ENCODE measurements at places on chromosomes 1 and 21.

DNA sequence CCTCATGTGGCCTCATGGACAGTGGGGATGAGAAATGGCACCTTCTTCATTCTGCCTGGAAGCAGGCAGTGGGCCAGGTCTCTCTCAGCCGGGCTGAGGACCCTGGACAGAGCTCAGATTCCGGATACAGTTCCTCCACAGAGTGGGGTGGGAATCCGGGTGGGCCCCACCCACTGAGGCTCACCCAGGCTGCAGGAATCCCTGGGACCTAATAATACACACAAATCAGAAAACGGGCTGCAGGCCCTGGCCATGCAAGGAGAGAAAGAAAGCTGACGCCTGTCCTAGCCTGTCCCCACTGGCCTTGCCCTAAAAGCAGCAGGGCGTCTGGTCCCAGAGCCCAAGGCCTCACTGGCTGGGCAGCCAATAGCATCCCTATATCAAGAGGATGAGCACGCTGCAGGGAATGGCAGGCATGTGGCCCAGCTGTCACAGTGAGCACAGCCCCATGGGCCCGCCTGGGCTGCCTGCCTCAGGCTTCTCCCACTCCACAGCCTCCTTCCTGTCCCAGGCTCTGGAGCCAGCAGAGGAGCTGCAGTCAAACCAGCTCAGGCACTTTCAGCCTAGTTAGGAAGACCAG lies 25.3 kb downstream of the ACTA1 start:
- DNase-seq = no peak

DNA sequence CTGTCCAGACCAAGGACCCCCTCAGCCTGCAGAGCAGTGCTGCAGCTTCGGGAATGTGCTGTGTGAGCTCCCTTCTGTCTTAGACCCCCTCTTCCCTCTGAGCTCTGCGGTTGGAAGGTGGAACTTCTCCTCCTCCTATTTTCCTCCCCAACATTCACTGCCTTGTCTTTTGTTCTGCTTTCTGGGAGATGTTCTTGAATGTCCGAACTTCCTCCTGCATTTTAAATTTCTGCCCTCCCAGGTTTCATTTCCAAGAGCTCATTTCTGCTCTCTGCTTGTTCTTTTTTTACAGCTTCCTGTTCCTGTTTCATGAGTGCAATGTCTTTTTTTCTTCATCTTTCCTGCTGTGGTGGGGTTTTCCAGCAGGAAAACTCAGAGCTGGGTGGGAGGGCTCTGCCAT lies 29.3 kb downstream of the RRP1 start:
- no peak for DNase-seq

GRCh38 chr1:191530928-191531327 lies 627.3 kb upstream of the RGS18 start:
- no peak for DNase-seq

DNA sequence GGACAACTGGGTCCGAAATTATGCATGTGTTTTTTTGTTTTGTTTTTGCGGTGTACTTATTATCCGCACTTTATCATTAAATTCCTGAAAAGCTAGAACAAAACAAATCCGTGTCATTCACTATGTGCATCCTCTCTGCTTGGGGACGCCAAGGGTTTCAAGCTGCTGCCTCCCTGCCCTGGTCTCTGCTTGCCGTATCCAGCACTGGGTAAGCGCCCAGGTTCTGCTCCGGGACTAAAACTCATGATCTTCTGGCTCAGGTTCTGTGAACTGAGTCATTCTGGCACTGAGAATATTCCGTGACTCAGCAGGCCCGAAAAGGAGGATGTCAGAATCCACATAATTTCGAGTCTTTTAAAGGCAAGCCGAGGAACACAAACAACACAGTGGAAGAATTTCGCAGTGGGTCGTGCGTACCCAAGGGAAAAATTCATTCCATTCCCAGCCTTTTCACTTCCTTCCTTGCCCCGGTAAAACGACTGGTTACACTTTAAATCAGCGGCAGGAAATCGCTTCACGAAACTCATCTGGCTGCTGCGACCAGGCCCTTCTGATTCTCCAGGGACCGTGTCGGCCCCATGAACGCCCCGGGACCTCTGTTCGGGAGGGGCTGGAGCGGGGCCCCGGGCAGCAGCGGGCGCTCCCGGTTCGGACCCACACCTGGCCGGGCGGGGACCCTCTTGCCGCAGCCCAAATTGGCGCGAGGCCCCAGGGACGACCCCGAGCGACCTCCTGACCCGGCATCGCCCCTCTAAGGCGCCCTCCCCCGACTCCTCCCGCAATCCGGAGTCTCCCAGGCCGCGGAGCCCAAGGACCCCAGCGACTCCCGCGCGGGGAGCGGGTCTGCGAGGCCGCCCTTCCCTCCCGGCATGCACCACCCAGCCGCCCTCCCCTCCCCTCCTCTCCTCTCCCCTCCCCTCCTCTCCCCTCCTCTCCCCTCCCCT lies 746 bp upstream of the LAMC1 start:
- peak; percentile 71 for DNase-seq

- DNase-seq = no peak
Measured at GRCh38 chr1:11238311-11238710, 24.0 kb downstream of the MTOR start.

- no peak for DNase-seq
Measured at GRCh38 chr1:4416189-4416588, 238.2 kb upstream of the AJAP1 start.

DNA sequence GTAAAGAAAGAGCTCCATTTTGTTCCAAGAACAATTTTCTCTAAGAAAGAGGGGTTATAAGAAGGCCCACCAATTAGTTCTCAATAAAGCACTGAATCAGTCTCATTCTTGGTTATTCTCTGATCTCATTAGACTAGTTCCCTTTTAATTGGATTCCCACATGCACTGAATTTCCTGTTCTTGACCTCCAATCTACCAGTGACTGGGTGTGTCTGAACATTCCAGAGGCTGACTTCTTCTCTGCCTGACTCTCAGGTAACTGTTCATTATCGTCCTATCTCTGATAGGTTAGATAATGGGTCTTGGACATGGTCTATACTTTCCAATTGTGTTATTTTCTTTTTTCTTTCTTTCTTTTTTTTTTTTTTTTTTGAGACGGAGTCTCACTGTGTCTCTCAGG lies 22.7 kb downstream of the PTGS2 start:
- no peak for DNase-seq

GRCh38 chr1:243672539-243673074 lies 177.4 kb downstream of the AKT3 start:
- DNase-seq = no peak

- DNase-seq = no peak
Measured at GRCh38 chr1:14332158-14332557, 266.3 kb upstream of the KAZN start.

GRCh38 chr21:45724345-45724961 lies 80.9 kb downstream of the PCBP3 start:
- no peak for DNase-seq

GRCh38 chr21:22223385-22223784 lies 1225.2 kb downstream of the NCAM2 start:
- no peak for DNase-seq

DNA sequence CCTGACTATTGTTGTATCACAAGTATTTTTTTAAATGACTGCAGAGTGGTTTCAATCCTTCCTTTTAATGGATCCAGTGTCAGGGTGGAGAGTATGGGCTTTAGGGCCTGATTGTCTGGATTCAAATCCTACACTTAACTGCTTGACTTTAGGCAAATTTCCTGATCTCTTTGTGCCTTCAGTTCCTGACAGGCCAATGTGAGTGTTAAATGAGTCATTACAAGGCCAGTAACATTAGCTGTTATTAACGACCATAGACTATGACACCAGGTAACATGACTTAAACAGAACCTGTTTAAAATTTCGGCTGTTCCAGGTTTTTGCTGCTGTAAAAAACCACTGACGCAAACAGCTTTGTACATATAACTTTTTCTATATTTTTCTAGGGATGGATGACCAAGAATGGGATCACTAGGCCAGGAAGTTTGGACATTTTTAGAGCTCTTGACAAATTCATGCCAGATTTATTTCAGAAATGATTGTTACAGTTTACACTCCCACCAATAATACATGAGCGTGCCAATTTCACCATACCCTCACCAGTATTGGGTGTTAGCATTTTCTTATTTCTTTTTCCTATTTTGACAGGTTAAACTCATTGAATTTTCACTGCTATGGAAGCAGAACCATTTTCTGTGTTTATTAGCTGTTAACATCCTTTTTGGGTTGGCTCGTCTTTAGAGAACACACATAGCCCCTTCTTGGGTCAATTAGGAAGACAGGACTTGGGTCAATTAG lies 11.3 kb downstream of the ZNF362 start:
- no peak for DNase-seq

- DNase-seq = no peak
Measured at GRCh38 chr1:78606274-78606673, 14.0 kb upstream of the IFI44L start.

DNA sequence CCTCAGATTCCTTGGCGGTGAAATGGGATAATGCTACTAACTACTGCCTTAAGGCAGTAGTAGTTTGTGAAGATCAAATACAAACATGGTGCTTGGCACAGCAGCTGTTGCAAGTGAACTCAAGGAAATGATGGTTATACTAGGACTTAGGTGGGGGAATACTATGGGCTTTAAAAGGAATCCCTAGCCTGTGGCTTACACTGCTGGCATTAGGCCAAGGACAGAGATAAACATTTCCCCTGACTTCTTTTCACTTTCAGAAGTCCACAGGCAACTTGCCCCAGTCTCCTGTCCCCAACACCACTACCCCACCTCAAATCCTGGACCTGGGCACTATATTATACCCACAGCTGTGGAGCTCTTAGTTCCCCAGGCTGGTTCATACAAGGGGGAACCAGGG lies 13.1 kb upstream of the VAMP4 start:
- DNase-seq = no peak

GRCh38 chr1:58307431-58307830 lies 239.1 kb downstream of the OMA1 start:
- no peak for DNase-seq

GRCh38 chr1:94068096-94068998 lies 52.6 kb downstream of the ABCA4 start:
- DNase-seq = no peak

GRCh38 chr1:184152974-184153373 lies 101.4 kb downstream of the TSEN15 start:
- DNase-seq = no peak

DNA sequence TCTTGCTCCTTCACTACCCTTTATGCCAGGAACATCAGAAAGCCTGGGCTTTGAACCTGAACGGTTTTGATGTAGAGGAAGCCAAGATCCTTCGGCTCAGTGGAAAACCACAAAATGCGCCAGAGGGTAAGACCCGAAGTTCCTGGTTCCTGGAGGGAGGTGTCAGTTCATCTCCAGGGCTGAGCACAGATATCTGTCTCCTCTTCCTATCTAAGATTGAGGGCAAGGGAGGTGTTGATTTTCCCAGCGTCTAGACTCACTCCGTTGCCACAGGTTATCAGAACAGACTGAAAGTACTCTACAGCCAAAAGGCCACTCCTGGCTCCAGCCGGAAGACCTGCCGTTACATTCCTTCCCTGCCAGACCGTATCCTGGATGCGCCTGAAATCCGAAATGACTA lies 915 bp downstream of the CDC20 start:
- DNase-seq = no peak

GRCh38 chr1:147334292-147334691 lies 91.8 kb downstream of the CHD1L start:
- peak; percentile 26 for DNase-seq

DNA sequence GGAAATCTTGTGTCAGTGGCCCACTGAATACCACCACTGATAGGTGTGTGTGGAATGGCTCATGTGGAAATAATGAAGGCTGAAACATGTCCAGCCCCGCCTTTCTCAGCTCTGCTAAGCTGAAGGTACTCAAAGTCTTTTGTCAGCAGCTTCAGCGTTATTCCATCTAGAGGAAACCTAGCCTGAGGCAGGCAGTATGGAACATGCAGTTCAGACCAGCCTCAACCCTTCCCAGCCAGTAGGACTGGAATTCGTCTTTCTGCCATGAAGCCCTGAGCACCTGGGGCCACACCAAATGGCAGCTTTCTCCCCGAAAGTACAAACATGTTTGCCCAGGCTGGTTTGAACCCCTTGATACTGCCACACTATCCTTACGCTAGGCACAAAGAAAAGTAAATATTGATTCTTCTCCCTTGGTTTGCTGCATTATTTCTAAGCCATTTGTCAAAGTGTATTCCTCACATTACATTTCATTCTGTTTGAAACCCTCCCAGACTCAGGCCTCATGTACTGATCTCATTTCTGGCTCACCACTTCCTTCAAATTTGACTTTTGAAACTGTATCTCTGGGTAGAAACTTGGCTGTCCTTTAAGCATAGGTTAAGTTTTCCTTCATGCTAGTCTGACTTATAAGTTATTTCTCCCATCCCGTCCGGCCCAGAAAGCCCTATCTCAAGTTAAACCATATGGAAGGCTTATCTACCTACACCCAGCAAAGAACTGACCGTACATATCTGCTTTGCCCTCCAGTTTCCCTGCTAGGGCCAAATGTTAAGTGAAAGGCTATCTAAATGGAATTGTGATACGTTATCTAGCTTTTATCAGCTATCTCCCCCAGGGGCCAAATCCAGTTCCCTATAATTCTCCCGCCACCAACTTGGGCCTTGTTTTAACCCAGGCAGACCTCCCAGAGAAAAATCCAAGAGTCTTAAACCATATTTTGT lies 45.7 kb upstream of the HOOK1 start:
- no peak for DNase-seq

- DNase-seq = no peak
Measured at GRCh38 chr1:110612060-110612745, 6.0 kb upstream of the KCNA2 start.

- DNase-seq = no peak
Measured at GRCh38 chr1:9705337-9706093, 54.0 kb downstream of the PIK3CD start.

DNA sequence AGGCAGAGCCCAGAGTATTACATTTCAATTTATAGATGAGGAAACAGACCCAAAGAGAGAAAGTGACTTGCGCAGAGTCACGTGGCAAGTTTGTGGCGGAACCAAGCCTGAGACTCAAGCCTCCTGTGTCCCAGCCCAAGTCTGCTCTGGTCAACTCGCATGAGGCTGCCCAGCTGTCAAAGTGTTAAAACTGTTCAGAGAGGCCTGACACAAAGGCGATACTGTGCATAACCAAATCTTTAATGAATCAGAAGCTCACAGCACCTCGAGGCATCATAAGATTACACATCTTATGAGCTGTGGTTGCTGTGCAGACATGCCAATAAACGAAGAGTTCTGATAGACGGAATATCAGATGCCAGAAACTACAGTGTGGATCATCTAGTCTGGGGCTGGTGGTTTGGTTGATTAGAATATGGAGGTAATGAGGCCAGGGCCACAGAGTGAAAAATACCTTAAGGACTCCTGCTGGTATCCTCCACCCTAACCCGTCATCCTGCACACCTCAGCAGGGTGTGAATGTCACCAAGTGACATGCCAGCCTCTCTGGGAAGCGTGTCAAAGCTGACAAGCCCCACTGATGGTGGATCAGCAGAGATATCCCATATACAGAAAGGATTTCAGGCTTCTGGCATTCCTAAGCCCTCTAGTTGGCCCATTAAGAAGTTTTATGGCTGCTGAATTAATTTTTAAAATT lies 42.2 kb downstream of the TNNT2 start:
- no peak for DNase-seq
